ENCODE measurements at places on chromosomes 5 and 9.

GRCh38 chr5:107682533-107682932 is 11.8 kb upstream of the EFNA5 start:
- DNase-seq: no peak

DNA sequence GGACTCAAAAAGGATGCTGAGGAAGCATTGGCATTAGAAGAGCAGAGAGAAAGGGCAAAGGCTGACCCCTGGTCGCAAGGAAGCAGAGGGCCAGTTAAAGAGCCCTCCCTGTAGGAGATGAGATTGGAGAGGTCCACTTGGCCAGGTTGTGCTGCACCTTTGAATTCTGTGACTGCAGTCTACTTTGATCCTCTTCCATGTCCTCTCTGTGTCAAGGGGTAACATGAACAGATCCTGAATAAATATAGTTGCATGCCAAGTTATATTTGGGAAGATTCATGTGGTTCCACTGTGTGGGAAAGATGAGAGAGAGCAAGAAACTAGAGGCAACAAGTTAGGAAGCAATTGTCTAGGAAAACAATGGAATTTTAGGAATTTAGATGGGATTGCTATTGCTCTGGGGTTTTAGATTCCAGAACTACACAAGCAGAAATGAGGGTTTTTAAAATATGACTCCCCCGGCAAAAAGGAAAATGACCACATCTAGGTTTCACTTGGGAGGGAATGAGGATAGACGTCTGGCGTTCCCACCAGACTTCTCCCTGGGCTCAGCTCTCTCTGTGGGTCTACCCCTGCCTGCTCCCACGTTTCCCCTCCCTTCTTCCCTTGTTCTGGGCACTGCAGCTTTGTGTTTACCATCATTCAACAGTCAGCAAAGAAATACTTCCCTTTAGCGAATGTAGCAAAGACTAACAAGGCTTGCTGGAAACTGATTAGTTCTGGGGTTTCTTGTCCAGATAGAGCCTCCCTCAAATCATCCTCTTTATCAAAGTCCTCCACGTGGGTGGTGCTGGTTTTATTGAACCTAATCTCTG is 63.6 kb downstream of the SNX18 start:
- DNase-seq: no peak

DNA sequence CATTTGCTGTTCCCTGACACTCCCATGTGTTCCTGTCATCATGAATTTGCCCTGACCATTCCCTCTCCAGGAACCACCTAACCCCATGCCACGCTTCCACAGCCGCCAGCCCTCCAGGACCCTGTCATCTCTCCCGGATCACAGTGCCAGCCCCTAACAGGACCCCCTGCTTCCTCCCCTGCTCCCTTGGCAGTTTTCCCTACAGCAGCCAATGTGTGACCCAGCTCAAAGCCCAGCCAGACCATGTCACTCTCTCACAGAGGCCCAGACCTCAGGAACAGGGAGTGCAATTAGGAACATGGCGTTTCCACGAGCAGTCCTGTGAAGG is 8.1 kb downstream of the FOXE1 start:
- no peak for DNase-seq

GRCh38 chr5:151053796-151054462 is 26.9 kb downstream of the TNIP1 start:
- no peak for DNase-seq

GRCh38 chr9:138023394-138024124 is 146.0 kb downstream of the CACNA1B start:
- DNase-seq: no peak

DNA sequence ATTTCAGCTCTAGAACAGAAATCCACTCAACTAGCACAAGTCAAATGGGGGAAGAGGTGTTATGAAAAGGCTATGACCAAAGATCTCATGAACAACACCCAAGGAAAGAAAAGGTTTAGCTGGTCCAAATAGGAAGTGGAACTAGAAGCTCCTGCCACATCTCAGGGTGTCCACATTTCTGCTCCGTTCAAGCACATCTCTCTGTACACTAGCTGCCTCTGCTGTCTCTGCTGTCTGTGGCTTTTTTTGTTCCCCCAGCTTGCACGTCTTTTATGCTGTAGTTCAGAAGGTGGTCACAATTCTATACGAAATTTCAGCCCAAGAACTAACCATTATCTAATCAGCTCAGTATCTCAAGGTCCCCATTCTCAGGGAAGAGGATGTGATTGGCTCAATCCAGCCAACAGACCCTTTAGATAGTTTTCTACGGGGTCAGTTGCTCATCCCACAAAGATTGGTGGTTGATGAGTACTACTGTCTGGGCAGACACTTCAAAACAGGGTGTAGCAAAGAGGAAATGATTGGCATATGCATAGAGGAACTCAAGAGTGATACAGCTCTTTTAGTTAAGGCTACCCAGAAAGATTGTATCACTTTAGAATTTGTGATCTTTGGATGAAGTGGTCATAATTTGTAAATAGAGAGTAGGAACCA is 44.0 kb downstream of the FANCC start:
- DNase-seq: no peak

- DNase-seq: no peak
Observed at GRCh38 chr5:93461756-93462155, 119.3 kb downstream of the NR2F1-AS1 start.

DNA sequence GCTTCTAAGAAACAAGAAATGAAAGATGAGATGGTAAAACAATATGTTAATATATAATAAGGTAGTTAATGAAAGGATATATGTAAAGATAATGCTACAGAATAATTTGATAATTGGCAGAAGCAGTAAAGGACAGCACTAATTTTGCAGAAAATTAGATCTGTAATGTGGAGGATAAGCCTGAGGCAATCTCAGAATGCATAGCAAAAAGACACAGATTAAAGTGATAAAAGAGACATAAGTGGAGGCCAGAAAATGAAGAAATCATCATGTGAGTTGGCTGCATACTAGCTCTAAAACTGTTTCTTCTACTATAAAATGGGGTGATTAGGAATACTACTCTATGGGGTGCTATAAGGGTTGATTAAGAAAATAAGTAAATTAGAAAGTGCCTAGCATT is 225.9 kb downstream of the SEC61B start:
- no peak for DNase-seq

DNA sequence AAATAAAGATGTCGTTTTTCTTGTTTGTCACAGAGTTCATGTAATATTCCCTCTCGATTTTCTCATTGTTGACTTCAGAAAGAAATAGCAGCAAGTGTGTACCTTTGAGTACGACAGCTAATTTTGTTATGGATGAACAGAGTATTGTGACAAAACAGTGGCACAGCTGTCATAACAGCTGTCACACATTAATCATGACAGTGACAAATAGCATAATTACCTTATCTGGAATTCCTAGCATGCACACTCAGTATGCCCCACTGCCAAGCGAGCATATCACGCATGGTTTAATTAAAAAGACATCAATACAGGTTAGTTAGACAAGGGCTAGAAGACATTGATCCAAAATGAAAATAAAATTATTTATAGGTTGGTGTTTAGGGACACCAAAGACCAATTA is 375.1 kb downstream of the SPATA31D1 start:
- no peak for DNase-seq

- no peak for DNase-seq
Observed at GRCh38 chr9:87605676-87606075, 108.0 kb downstream of the DAPK1 start.

All from AG04449 (cell line).